Trophoblast cell (in vitro differentiated cells and primary cell): ENCODE measurements at places on chromosomes 3 and 15.
A peak's percentile ranks its signal among the peaks of the same experiment; 100 is the strongest.

DNA sequence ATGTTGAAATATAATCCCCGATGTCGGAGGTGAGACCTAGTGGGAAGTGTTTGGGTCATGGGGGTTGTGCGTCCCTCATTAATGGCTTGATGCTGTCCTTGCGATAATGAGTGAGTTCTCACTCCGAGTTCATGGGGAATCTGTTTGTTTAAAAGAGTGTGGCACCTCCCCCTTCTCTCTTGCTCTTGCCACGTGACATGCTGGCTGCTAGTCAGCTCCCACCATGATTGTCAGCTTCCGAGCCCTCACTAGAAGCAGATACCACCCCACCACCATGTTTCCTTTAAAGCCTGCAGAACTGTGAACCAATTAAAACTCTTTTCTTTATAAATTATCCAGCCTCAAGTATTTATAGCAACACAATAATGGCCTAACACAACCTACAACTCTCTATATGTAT lies 166.3 kb upstream of the MBNL1 start:
- no peak for DNase-seq

GRCh38 chr15:64096668-64097384 lies 1.0 kb downstream of the SNX1 start:
- peak; percentile 43 for DNase-seq

DNA sequence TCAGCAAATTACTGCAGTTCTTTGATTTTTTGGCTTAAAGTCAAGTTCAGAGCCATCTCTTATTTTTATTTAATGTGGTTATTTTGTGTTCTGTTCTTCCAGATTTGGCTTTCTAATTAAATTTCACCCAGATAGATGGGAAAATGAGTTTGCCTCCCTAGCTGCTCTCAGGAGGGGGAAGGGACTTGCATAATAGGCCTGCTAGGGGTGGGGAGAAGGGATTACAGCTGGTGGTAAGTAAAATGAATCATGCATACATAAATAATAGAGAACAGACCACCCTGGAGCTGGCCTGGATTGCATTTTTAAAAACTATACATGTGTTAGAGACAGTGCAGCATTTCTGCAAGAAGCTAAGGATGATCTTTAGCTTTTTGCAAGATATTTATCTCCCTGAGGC lies 3.9 kb upstream of the PXYLP1 start:
- no peak for DNase-seq

DNA sequence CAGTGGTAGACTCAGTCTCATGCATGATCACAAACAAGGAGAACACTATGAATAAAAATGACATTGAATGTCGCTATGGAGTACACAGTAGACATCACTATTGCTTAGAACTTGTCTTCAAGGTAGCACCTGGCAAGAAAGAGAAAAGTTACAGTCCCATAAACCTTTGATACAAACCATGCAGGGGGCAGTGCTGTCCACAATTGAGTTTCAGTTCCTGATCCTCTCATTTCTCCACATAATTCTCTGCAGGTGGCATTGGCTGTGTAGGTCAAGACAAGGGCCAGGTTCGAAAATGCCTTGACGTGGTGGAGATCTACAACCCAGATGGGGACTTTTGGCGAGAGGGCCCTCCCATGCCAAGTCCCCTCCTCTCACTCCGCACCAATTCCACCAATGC lies 47.9 kb downstream of the KBTBD12 start:
- no peak for DNase-seq

DNA sequence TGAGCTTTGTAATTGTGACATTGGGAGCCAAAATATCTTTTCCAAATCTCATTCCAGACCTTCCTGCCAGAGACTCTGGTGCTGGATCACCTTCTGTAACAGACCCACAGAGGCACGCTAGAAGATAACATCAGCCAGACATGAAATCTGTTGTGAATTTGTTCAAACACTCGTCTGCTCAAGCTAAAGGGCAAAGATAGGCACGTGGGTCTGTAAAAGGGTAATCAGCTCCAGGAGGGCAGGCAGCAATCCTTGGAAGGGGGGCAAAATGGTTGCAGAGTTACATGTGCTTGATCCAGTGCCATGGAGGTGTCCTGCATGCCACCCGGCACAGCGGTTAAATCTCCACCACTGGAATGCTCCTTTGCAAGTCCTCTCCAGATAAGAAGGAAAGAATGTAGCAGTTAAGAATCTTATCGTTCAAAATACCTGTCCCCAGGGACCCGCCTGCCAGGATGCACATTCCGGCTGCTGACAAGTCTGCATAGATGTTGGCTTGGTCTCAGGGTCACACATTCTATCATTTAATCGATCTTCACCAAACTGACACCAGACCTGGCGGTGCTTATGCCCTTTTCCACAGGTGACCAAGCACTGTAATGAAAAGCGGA lies 74.8 kb downstream of the ADAMTS9 start:
- peak; percentile 94 for DNase-seq

GRCh38 chr3:171165983-171166382 lies 139.5 kb upstream of the SLC2A2 start:
- no peak for DNase-seq

GRCh38 chr15:26971271-26972018 lies 464 bp downstream of the GABRG3 start:
- no peak for DNase-seq

DNA sequence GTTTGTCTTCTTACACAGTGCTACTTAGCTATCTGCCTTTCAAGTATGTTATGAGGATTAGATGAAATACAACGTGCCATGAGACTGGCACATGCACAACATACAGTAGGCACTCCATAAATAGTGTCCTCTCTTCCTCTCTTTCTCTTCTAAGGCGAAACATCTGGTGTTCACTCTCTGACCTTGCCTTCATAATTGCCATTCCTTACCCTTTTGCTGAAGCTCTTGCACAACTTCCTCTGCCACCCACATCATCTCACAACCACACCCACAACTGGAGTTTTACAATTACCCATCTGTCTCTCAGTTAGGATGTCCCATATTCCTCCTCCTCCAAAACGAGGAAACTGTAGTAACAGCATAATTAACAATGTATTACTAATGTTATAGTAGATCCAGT lies 26.4 kb upstream of the ACP3 start:
- no peak for DNase-seq

- DNase-seq = no peak
Measured at GRCh38 chr15:99145778-99146177, 40.9 kb downstream of the SYNM start.

- peak; percentile 33 for DNase-seq
Measured at GRCh38 chr3:177596816-177597271, 399.6 kb upstream of the TBL1XR1 start.

- no peak for DNase-seq
Measured at GRCh38 chr3:58751882-58752567, 85.5 kb upstream of the FAM3D start.

DNA sequence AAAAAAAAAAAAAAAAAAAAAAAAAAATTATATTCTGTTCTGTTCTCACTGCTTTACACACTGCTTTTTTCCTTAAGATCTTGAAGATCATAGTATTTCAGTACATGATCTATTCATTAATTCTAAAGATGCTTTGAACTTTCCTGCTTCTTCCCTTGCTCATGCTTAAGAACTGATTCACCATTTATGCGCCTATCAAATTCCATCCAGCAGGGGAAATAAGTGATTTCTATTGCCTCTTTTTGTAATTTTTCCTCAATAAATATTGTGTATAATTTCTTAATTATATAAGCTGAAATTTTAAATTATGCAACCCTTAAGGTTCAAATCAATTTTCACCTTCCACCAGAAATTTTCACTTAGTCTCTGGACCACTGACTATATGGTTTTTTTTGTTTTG lies 10.6 kb downstream of the DENND6A start:
- DNase-seq = no peak

DNA sequence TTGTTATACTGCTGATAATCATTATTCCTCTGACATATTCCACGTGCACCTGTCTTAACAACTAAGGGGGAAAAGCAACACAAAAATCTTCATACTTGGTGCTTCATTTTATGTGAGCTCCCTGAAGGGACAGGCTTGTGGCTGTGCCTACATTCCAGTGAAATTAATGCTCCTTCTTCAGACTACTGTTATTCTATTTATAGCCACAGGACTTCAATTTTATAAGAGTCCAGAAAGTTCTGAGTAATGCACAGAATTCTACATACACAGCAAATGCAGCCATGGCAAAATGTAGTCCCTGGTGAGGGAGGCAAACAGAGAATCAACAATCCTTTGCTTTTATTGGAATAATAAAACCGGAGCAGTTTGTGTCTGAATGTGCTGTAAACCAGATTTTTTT lies 417.1 kb downstream of the RBMS3 start:
- no peak for DNase-seq

DNA sequence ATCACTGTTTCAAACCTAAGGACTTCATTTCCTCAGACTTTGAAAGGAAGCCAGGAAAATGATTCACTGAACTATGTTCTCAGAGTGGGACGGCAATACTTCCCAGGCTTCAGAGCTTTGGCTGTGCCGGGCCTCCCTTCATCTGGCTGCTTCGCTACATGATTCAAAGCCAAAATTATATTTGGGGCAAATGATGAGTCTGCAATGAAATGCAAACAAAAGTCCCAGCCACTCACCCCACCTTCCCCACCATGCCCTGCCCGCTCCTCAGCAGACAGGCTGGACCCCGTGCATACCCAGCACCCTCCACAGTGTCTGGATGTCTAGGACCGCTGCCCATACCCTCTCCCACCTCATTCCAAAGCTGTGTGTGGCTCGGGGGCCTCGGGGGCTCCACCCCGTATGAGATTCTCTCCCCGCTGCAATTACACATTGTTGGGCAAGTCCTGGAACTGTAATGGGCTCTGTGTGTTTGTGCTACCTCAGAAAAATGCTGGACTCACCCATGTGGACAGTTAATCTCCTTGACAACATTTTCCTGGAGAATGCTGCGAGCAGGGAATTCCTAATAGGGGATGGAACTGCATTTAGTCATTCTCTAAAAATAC lies 32.2 kb downstream of the ATP10A start:
- peak; percentile 42 for DNase-seq

- DNase-seq = no peak
Measured at GRCh38 chr15:100508641-100509300, 20.0 kb downstream of the CERS3 start.

- peak; percentile 39 for DNase-seq
Measured at GRCh38 chr3:142817897-142818296, 71.0 kb downstream of the PCOLCE2 start.
